ENCODE measurements at places on chromosomes 5 and 9. TPM values are rescaled to one million over a fixed set of nuclear protein-coding genes. Genes with fewer than 3 reads are reported as not detected.

DNA sequence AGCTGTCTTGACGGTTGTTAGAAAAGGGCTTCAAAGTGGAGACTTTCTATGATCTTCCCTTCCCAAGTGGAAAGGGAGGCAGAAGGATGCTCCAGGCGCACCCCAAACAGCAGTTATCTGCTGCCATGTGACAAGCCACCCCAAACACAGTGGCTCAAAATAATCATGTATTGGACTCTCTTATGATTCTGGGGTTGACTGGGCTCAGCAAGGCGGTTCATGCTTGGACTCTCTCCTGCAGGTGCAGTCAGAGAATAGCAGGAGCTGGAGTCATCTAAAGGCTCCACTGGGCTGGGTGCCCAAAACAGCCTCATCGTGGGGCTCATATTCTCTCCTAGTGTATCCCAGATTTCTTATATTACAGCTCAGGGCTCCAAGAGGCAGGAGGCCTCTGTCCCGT lies 177.6 kb upstream of the IER5L start:
- no peak for DNase-seq
- H3K36me3 ChIP-seq = no peaks in the 10 kb centered on the region
- H3K4me3 ChIP-seq = no peak overlapping the region
- H3K27ac ChIP-seq = no peak overlapping the region

Gene INPP5E
- 6.2 TPM for total RNA-seq

Gene CCDC192
- not detected for total RNA-seq

DNA sequence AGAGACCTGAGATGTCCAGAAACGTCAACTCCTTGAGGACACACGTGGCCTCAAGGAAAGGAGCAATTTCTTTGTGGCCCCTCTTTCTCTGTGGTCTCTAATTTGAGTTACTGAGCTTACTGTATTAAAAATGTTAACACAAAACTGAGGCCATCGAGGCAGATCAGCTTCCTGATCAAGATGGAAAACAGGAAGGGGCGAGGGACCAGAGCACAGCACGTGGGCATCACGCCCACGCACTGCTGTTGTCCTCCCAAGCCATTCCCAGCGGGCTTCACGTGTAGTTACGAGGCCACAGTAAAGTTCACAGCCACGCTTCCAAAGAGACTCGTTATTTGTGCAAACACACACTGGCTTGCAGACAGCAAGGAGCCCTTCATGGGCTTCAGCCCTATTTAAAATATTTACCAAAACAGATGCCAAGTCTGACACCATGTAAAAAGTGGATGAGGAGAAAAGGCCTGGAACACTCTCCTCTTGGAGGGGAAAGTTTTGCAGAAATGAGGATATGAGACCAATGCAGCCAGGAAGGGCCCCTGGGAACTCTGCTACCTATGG lies 149.5 kb downstream of the ROR2 start:
- DNase-seq = peak; percentile 44

Gene MAMDC2
- total RNA-seq = 33.9 TPM

GRCh38 chr5:167071981-167072610 lies 1219.3 kb upstream of the WWC1 start:
- DNase-seq = no peak
- no peak overlapping the region for H3K4me3 ChIP-seq
- no peak overlapping the region for H3K27ac ChIP-seq
- no peaks in the 10 kb centered on the region for H3K36me3 ChIP-seq

Gene NTNG2
- under 0.01 TPM for total RNA-seq

- H3K27ac ChIP-seq = no peak overlapping the region
- DNase-seq = no peak
- no peaks in the 10 kb centered on the region for H3K4me1 ChIP-seq
Observed at GRCh38 chr9:94983552-94983951, 257.1 kb downstream of the AOPEP start.

GRCh38 chr5:1120236-1120999 lies 8.6 kb upstream of the SLC12A7 start:
- no peaks in the 10 kb centered on the region for H3K36me3 ChIP-seq
- DNase-seq = no peak
- H3K4me1 ChIP-seq = peaks cover 8% of the 10 kb centered on the region
- no peak overlapping the region for H3K4me3 ChIP-seq

GRCh38 chr9:18396102-18396728 lies 77.7 kb upstream of the ADAMTSL1 start:
- H3K27ac ChIP-seq = no peak overlapping the region
- no peaks in the 10 kb centered on the region for H3K36me3 ChIP-seq
- no peaks in the 10 kb centered on the region for H3K27me3 ChIP-seq
- H3K4me1 ChIP-seq = peaks cover 9% of the 10 kb centered on the region
- no peak for DNase-seq

DNA sequence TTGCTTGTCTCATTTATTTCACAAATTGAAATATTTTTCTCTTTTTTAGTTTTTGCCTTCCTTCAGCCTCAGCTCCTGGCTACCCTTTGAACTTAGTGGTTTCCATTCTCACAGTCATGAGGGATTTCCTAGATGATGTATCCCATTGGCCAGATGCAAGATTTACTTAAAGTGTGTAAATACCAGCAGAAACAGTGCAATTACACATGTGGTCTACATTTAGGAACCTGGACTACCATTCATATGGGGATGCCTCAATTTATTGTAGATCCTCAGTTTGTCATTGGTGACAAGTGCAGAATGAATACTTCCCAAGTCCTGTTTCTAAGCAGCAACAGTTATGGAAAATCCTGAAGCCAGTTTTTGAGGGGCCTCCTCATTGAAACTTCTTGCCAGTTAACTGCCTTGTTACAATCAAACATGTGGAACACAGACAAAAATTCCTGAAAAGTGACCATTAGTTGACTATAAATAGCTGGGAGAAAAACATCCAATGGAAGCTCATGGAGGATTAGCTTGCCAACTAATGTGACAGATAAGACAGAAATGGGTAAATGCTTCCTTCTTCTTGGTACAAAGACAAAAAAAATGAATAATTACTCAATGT lies 113.6 kb upstream of the FER start:
- H3K27ac ChIP-seq = no peak overlapping the region
- no peaks in the 10 kb centered on the region for H3K36me3 ChIP-seq
- no peaks in the 10 kb centered on the region for H3K27me3 ChIP-seq
- no peaks in the 10 kb centered on the region for H3K4me1 ChIP-seq
- no peak for DNase-seq

Gene ANKRD18B
- not detected for total RNA-seq

DNA sequence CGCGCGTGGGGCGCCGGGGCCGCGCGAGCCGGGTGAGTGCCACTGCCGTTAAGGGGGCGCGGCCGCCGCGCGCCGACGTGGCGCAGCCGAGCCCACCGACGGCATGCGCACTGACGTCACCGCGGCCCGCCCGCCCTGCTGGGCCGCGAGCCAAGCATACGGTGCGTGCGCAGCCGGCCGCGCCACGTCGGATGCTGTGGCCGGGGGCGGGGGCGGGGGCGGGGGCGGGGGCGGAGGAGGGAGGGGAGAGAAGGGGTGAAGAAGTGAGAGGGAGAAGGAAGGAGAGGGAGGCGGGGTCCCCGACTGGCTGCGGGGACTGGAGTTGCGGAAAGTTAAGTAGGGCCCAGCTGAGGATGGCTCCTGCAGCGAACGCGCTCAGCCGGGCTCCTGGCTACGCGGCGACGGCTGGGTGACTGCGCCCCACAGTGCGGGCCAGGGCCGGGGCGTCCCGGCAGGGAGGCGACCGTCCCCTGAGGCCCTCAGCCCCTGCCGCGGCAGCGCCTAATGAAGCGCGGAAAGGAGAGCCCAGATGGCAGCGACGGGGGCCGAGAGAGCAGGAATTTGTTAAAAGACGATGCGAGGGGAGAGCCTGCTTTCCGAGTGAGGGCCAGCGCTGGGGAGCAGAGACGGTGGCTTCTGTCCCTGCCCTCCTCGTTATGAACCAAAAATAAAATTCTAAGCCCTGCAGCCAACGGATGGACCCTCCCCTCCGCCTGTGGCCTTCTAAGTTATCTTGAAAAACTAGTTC lies at the start of gene DAP:
TSS of gene DAP (minus strand) at position 50 of the 748 bp plus-strand sequence. CDS start 166 bp downstream, outside the sequence.
- peak within 1 kb of the TSS; percentile 98 for H3K27ac ChIP-seq
- H3K4me1 ChIP-seq = no peaks in the 10 kb centered on the region
- peak; percentile 74 for DNase-seq
- peak within 1 kb of the TSS; percentile 75 for H3K4me3 ChIP-seq

DNA sequence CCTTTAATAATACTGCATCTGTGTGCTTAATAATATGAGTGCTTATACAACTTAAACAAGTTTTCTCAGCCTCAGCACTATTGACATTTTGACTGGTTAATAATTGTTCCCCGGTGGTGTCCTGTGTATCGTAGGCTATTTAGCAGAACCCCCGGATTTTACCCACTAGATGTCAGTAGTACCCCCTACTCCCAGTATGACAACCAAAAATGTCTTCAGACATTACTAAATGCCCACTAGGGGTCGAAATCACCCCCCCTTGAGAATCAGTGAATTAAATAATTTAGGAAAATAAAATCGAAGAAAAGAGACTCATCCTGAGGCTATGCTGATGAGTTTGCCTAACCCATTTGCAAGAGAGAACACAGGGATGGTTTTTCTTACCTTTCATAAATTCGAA lies 166.3 kb downstream of the ATP10B start:
- no peaks in the 10 kb centered on the region for H3K4me1 ChIP-seq
- H3K27ac ChIP-seq = no peak overlapping the region
- no peak overlapping the region for H3K4me3 ChIP-seq
- no peaks in the 10 kb centered on the region for H3K27me3 ChIP-seq

GRCh38 chr5:96315431-96315830 lies 117.6 kb downstream of the PCSK1 start:
- no peak overlapping the region for H3K4me3 ChIP-seq
- no peaks in the 10 kb centered on the region for H3K27me3 ChIP-seq
- H3K27ac ChIP-seq = no peak overlapping the region
- H3K4me1 ChIP-seq = no peaks in the 10 kb centered on the region

Gene HOMER1
- 3.2 TPM for total RNA-seq

Gene FGF10
- total RNA-seq = 13.9 TPM

- no peaks in the 10 kb centered on the region for H3K36me3 ChIP-seq
- no peak overlapping the region for H3K4me3 ChIP-seq
- no peaks in the 10 kb centered on the region for H3K4me1 ChIP-seq
- no peak for DNase-seq
Observed at GRCh38 chr5:146745931-146746577, 132.5 kb downstream of the PPP2R2B start.

DNA sequence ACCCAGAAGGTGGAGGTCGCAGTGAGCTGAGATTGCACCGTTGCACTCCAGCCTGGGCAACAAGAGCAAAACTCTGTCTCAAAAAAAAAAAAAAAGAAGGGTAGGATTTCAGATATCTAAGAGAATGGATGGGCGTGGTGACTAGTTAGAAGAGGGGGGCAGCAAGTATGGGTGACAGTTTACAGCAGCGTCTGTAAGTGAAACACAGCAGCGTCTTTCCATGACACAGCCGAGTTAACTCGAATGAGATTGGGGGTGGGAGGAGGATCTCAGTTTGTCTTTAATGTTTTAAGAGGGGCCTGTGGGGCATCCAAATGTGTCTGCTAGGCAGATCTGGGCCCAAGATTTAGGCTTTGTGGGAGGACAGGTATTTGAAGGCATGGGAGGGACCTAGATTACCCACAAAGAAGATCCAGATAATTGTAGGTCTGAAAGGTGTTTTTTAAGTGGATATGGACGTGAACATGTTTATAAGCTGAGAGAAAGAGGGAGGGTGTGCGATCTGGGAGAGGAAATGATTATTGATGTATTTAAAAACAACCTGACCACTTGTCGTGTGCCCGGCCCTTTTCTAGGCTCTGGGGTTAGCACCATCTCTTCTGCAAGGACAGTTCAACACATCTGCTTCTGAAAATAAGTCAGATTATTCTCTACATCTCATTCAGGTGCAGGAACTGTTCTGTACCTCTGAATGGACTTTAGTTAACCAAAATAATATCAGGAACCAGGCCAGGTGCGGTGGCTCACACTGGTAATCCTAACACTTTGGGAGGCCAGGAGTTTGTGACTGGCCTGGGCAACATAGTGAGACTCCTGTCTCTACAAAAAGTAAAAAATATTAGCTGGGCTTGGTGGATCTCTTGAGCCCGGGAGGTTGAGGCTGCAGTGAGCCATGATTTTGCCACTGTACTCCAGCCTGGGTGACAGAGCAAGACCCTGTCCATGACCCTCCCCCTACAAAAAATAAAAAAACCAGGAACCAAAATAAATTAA lies 2.5 kb downstream of the CEP78 start:
- no peaks in the 10 kb centered on the region for H3K27me3 ChIP-seq
- peaks cover 2% of the 10 kb centered on the region for H3K36me3 ChIP-seq
- no peaks in the 10 kb centered on the region for H3K4me1 ChIP-seq
- DNase-seq = no peak
- no peak overlapping the region for H3K27ac ChIP-seq
- no peak overlapping the region for H3K4me3 ChIP-seq

Gene FABP6
- not detected for total RNA-seq

- DNase-seq = no peak
- no peaks in the 10 kb centered on the region for H3K27me3 ChIP-seq
Observed at GRCh38 chr9:83466351-83466750, 71.8 kb downstream of the FRMD3 start.

- no peak overlapping the region for H3K4me3 ChIP-seq
- DNase-seq = no peak
- H3K36me3 ChIP-seq = no peaks in the 10 kb centered on the region
- H3K27ac ChIP-seq = peak overlapping the region; percentile 48
- no peaks in the 10 kb centered on the region for H3K27me3 ChIP-seq
- H3K4me1 ChIP-seq = peaks cover 5% of the 10 kb centered on the region
Observed at GRCh38 chr9:21267485-21268346, 27.9 kb upstream of the IFNA14 start.

- peaks cover 4% of the 10 kb centered on the region for H3K4me1 ChIP-seq
- H3K4me3 ChIP-seq = peak overlapping the region; percentile 77
- H3K36me3 ChIP-seq = no peaks in the 10 kb centered on the region
Observed at GRCh38 chr9:35829764-35830096, 702 bp downstream of the TMEM8B start.

GRCh38 chr5:73322437-73323076 lies 126.0 kb downstream of the FOXD1 start:
- no peaks in the 10 kb centered on the region for H3K36me3 ChIP-seq
- H3K27ac ChIP-seq = no peak overlapping the region
- H3K4me3 ChIP-seq = no peak overlapping the region
- no peak for DNase-seq

- no peak overlapping the region for H3K4me3 ChIP-seq
- no peaks in the 10 kb centered on the region for H3K27me3 ChIP-seq
- no peak for DNase-seq
- H3K4me1 ChIP-seq = no peaks in the 10 kb centered on the region
- no peak overlapping the region for H3K27ac ChIP-seq
Observed at GRCh38 chr9:84216151-84216550, 124.4 kb downstream of the SLC28A3 start.

GRCh38 chr5:73438645-73439470 lies 9.7 kb downstream of the FOXD1 start:
- H3K4me1 ChIP-seq = peaks cover 7% of the 10 kb centered on the region
- no peaks in the 10 kb centered on the region for H3K36me3 ChIP-seq
- no peak overlapping the region for H3K27ac ChIP-seq
- no peak overlapping the region for H3K4me3 ChIP-seq
- no peak for DNase-seq

DNA sequence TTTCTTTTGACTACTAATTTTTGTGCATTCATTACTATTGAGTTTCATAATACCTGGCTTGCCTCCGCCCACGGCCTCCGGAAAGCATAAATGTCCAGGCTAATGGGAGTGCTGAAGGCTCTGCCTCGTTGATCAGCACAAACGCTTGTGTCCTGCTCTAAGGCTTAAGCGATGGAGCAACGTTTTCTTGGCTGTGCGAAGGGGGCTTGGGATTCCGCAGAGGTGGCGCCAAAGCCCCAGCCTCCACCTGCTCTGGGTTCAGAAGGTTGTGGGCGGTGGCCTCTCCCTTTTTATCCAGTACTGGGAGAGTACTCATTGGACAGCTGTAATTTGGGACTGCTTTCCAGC lies 19.7 kb downstream of the ANXA2R start:
- H3K27ac ChIP-seq = peak overlapping the region; percentile 89
- H3K27me3 ChIP-seq = peaks cover 16% of the 10 kb centered on the region
- DNase-seq = no peak
- H3K36me3 ChIP-seq = no peaks in the 10 kb centered on the region
- H3K4me3 ChIP-seq = peak overlapping the region; percentile 56

Data from breast epithelium (tissue), 4 donors.